ENCODE measurements at places on chromosomes 2 and 18.

DNA sequence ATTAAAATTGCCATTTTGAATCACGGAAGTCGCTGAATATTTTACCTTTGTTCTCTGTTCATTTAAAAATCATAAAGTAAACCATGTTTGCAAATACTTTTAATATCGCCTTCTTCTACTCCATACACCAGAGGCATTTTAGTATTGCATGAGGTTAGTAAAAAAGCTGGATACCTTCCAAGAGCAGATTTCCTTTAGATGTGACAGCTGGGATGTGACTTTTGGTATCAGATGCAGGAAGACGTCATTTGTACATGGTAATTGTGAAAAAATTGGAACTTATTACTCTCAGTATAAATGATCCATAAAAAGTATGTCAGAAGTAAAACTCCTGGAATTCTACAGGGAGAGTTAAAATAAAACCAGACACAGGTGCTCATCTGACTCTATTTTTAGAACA, 89.5 kb downstream of the SLC4A10 start:
- no peak for DNase-seq

DNA sequence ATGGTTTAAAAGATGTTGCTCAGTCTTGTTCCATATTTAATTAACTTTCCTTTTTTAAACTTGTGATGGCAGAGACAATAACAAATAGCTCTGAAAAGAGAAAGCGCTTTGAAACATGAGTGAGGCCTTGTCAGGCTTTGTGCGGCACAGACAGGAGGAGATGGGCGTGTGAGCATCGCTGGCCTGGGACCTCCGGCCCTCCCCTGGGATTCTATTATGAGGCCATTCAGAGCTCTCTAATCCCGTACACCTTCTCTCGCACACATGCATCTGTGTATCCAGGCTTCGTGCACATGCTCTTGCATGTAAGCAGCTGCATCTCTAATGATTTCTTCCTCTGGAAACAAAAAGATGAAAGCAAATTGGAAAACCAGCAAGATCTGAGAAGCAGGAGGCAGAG, 313.7 kb downstream of the ZNF521 start:
- DNase-seq: no peak

- no peak for DNase-seq
Measured at GRCh38 chr2:62706721-62707521, 1.4 kb downstream of the EHBP1 start.

DNA sequence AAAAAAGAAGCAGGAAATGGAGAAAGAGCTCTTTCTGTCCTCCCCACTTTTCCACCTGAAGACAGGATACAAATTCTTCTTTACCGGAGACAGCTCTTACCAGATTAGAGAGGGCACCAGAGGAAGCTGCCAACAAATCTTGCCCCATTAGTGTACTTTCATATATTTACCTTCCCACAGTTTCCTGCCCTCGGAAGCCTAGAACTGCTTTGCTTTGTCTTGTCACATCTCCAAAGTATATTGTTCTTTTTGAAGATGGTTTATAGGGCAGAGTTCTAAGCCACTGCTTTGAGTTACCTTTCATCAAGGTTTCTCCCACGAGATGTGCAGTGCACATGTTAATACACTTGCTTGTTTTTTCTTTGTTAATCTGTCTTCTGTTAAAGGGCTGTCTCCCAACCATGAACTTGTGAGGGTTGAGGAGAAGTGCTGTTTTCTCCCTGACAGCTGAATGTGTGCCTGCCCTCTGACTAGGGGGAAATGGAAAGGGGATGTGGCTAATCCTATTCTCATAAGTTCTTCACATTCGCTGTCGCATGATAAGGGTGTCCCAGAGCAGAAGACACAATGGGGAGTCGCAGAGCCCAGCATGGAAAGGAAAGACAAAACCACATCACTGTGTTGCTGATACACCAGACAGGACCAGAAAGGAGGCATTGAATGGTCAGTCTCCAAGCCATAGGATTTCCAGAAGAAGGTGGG, 24.2 kb downstream of the CENPA start:
- DNase-seq: no peak

DNA sequence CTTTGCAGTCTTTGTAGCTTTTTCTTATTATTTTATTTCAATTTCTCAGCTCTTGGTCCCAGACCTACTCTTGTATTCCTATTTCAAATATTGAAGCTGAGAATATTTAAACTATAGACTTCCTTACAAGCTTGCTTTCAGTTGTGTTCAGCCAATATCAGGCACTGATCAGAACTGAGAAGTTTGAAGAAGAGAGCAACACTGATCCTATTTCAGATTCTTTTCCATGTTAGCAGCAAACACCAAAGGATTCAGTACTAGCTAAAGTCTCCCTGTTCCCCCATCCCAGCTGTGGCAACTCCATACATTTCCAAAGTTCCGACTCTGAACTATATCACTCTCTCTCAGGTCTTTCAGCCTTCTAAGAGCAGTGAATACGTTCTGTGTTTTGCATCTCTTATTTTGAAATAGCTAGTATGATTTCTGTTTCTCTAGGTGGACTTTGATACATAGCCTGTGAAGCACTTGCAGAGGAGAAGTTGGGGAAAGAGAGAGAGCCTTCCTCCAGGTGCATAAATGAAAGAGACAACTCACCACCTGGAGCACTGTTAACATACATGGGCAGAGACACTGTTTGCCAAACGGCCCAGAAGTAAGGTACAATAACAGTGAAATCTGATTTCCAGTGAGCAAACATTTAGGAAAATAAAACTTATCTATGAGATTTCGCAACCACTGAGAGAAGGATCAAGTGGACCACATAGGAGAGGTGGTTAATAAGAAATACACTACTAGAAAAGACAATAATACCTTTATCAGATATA, 135.0 kb upstream of the ZNF804A start:
- no peak for DNase-seq

DNA sequence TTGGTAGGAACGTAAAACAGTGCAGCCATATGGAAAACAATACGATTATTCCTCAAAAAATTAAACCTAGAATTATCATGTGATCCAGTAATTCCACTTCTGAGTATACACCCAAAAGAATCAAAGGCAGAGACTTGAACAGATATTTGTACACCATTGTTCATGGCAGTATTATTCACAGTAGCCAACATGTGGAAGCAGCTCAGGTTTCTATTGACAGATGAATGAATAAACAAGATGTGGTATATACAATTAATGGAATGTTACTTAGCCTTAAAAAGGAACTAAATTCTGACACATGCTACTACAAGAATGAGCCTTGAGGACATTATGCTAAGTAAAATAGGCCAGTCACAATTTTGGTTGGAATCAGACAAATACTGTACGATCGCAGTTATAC, 14.2 kb upstream of the RTTN start:
- DNase-seq: no peak
